OCI-M1 (cell line): ENCODE measurements at places on chromosomes 3 and 15.

DNA sequence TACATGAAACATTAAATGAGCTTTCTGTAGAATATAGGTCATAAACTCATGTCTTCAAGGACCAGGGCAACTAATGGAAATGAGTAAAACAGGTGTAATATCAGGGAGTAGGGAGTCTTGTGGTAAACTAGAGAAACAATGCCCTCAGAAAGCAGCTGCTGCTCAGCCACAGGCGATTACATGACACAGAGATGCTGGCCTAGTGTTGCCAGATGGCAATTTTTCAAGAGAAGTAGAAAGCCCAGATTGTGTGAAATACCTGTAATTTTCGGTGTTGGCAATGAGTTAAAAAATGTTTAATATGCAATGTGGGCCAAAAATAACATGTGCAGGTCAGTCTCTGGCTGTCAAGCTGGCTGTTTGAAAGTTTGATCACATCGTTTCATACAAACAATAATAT lies 23.4 kb downstream of the NCEH1 start:
- DNase-seq = no peak

- DNase-seq = no peak
These were observed 53.6 kb upstream of the AP4E1 start for GRCh38 chr15:50854601-50855490.

- DNase-seq = no peak
These were observed 655.3 kb upstream of the ALCAM start for GRCh38 chr3:104711406-104711805.

DNA sequence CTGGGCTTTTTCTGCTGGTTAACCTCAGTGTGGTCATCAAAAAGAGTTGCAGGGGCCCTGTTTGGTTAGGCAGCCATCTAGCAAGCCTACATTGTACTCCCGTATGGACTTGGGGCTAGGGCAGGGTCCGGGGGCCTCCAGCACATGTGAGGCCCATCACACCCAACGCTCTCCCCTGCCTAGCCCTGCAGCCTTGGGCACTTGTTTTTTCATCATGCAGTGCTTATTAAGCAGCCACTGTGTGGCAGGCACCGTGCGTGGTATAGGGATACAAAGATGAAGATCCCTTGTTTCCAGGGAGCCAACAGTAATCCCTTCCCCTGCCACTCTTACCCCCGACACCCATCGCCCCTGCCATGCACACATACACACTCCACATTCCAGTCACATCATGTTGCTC lies 14.2 kb downstream of the MRAS start:
- no peak for DNase-seq

GRCh38 chr3:40200692-40201316 lies 108.7 kb upstream of the EIF1B start:
- DNase-seq = peak; percentile 81

DNA sequence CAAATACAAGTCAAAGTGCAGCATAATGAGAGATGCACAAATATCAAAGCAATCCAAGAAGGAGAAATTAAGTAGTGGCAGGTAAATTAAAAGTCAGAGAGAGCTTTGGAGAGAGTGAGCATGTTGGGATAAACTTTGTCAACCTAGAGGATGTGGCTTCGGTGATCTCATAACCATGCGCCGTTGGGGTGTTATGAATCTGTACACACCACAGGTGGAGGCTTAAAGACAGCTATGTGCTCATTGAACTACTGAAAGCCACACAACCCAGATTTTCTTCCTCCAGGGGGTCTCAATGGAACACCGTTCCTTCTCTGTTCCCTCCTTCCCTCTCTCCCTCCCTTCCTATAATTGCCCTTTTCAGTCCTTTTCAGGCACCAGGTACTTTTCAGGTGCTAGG lies 52.0 kb downstream of the SUCNR1 start:
- DNase-seq = no peak

DNA sequence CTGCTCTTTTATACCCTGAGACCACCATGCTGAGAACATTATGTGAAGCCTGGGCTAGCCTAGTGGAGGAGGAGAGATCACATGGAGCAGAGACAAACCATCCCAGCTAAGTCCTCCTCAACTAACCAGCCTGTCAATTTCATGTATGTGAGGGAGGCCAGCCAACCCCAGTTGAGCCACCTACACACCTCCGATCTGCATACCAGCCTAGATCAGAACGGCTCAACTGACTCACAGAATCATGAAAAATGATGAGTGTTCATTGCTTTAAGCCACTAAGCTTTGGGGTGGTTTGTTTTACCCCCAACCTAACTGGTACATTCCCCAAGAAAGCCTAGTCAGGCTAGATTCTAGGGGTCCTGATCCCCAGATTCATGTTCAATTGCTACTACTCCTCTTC lies 19.4 kb upstream of the CA12 start:
- DNase-seq = no peak

DNA sequence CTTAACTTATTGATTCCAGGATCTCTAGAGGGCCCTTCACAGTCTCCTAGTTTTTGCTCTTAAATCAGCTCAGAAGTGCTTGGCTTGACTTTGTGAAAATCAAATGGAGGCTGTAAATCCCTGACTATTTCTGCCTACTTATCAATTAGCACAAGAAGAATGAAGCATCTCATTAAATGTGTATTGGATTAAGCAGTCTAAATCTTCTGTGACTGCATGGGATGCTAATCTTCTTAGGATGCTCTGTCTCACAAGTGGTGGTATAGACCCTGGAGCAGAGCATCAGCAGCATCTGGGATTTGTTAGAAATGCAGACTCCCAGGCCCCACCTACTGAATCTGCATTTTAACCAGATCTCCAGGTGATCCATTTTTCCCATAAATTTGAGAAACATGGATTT lies 488.7 kb downstream of the AGBL1 start:
- no peak for DNase-seq

GRCh38 chr3:188345223-188345622 lies 191.3 kb downstream of the LPP start:
- DNase-seq = no peak

- peak; percentile 78 for DNase-seq
These were observed 186.5 kb upstream of the GAP43 start for GRCh38 chr3:115436767-115437301.

DNA sequence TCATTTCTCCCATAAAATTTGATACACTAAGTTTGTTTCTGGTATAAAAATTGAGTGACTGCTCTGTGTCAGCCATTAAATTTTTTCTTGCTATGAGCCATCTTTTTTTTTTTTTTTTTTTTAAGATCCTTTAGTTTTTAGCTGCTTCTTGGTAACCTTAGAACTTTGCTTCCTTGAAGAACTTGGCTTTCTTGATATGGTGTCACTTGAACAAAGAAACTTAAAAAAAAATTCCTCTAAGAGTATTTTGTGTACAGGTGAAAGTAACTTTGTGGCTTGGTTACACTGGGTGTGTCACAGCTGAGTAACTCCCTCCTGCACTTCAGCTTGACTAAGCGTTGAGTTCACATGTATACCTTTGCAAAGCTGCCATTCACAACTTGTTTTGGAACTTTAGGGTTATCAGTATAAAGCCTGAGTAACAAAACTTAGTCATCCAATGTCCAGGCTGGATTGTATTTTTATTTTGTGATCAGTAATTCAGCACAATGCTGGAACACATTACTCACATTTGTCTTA lies 6.5 kb downstream of the CHD2 start:
- peak; percentile 54 for DNase-seq
